ENCODE measurements at places on chromosomes 13 and 19. TPM values are rescaled to one million over a fixed set of nuclear protein-coding genes. Genes with fewer than 3 reads are reported as not detected.

Gene CYP2A7
- not detected for total RNA-seq

Gene FBXO27
- 1.8 TPM for total RNA-seq

Gene ZNF440
- 3.6 TPM for total RNA-seq

Gene TDRD3
- total RNA-seq = 13.5 TPM

Gene LGALS14
- total RNA-seq = 2.4 TPM

Gene RAB8A
- 95.2 TPM for total RNA-seq

Gene ZNF548
- 13.3 TPM for total RNA-seq

Gene BST2
- 121 TPM for total RNA-seq

Gene OR4F17
- total RNA-seq = not detected

Gene ZNF221
- total RNA-seq = 0.89 TPM

Gene STAP2
- 8.1 TPM for total RNA-seq

Gene ZNF723
- total RNA-seq = not detected

DNA sequence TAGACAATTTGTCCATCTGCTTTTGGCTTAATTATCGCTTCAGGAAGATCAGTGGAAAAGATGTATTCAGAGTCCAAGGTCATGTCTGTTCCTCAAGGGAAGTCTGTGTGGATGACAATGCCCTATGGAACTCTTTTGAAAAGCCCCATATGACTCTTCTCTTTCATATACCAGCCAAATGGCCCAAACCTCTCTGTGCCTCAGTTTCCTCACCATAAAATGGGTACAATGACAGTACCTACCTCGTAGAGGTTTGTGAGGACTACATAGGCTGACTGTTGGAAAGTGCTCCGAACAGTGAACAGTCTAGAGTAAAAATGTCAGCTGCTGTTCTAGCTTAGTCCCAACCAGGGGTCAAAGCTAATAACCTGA is 104.6 kb downstream of the COL4A2 start:
- DNase-seq = no peak

GRCh38 chr19:8484331-8484894 is 18.0 kb downstream of the PRAM1 start:
- no peak for DNase-seq

DNA sequence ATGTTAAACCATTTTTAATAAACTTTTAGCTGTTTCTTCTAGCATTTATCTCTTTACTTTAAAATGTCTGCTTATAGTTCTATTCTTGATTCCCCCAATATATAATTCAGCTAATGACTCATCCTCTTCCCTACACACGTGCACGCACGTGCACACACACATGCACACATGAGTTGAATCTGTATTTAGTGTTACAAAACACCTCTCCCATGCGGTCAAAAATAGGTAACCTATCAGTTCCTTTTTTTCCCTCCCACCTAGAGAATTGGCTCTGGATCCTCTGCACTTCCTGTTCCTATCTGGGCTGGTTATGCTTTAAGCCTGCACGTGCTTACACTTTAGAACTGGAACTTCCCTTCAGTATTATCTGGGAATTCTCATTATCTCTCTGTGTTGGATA is 144.1 kb downstream of the PAN3 start:
- no peak for DNase-seq

- DNase-seq = no peak
Observed at GRCh38 chr13:83883061-83883523, 818 bp upstream of the SLITRK1 start.

DNA sequence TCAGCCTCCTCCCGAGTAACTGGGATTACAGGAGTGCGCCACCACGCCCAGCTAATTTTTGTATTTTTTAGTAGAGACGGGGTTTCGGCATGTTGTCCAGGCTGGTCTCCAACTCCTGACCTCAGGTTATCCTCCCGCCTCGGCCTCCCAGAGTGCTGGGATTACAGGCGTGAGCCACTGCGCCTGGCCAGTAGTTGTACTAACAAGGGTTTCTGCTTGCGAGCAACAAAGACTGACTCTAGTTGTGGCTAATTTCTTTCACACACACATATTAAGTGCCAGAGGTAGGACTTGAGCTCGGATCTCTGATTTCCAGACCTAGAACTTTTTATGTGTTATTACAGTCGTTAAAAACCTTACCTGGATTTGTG is 635 bp upstream of the PCCA start:
- DNase-seq = no peak

DNA sequence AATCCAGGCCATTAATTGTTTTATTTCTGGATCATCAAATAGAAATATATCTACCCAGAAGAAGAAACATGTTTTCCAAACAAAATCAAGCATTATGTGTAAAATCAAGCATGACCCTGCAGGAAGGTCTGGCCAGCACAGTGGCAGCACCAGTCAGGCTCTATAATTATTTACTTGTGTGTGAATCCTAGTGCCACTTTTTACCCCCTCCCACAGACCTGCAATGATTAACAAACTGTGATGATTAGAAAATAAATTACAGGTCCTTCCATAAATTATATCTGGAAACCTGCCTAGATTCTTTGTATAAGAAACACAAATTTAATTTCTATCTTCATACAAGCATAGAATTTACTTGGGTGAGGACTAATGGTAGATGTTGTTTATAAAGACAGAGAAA is 186.1 kb downstream of the GPC6 start:
- no peak for DNase-seq

- DNase-seq = no peak
Observed at GRCh38 chr13:71593566-71593965, 273.4 kb downstream of the DACH1 start.

GRCh38 chr19:31301306-31301980 is 47.8 kb downstream of the TSHZ3 start:
- no peak for DNase-seq

DNA sequence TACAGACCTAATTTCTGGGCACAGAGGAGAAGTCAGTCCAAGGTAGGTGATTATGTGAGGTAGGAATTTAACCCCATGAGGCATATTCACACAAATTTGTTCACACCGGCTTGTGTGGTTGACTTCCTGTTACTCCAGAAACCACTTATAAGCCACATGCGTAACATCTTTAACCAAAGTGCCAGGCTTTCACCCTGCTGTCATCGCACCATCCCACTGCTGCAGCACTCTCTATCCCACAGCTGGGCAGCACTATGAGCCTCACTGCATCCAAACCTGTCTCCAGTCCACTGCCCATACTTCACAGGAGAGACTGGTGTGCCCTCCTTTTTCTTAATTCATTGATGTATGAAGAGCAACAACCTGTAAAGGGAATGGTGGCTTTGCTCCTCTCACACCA is 128.2 kb upstream of the ARGLU1 start:
- DNase-seq = no peak

GRCh38 chr13:27088619-27089018 is 83.0 kb downstream of the USP12 start:
- no peak for DNase-seq

DNA sequence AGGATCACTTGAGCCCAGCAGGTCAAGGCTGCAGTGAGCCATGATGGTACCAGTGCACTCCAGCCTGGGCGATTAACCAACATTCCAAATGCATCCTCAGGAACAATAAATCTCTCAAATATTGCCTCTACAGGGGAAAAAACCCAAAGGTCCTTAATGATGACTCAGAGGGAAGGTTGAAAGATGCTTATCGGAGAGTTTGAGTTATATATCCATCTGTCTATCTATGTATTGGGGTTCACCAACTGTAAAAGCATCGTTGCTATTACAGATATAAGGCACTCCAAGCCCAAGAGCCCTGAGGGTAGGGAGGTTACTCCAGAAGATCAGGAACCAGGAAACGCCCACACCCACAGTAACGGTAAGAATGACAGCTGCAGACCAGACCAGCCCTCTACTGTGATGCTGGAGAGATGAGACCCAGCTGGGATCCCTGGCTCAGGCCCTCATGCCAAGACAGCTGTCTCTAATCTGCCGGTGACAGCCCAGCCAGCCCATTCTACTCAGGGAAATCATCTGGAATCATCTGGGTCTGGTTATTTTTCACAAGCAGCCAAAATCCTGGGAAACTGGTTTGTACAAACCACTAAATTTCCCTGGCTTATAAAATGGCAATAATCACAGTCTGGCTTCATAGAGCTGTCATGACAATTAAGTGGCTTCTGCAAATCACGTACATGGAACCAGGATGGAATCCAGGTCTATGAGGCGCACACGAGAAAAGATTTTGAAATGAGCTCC is 23.8 kb downstream of the TEX101 start:
- peak; percentile 43 for DNase-seq

- no peak for DNase-seq
Observed at GRCh38 chr19:47309608-47310007, at the start of gene C5AR1. TSS of gene C5AR1 (plus strand) at chr19:47309861. CDS start at chr19:47309896, 35 bp downstream.

- no peak for DNase-seq
Observed at GRCh38 chr13:44051918-44052675, 172.4 kb downstream of the LACC1 start.

DNA sequence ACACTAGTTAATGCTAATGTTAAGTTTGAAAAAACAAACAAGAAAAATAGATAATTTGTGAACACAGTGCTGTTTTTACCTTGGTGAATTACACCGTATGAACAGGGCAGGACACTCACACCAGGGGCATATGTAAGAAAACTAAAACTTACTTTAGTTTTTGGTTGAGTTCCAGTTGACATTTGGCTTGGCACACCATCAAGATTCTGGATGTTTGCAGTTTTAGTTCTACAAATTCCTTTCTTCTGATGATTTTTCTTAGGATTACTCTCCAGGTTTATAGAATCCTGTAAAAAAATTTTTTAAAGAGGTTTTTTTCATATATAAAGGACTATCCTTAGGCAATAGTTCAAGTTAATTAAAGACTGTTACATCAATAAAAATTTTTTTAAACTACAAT is 238.5 kb upstream of the STARD13 start:
- DNase-seq = no peak

DNA sequence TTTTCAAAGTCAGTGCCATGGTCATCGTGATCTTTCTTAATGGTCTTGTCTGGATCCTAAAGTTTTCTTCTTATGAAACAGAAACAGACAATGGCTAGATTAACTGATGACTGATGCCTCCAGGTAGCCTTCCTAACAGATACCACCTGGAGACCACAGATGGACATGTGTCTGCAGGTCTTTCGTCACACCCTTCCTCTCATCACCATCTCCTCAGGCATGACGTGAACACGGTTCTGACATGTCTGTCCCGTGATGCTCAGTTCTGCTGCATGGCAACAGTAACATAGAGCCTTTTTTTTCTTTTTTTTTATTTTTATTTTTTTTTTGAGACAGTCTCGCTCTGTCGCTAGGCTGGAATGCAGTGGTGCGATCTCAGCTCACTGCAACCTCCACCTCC is 13.1 kb upstream of the LAMP1 start:
- no peak for DNase-seq

DNA sequence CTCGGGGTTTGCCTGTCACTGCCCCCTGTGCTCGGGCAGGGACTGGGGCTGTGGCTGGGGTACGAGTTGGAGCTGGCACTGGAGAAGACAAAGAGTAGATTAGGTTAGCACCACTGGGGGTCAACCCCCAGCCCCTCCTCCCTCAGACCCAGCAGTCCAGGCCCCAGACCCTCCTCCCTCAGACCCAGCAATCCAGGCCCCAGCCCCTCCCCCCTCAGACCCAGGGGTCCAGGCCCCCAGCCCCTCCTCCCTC is 19.1 kb downstream of the ZNF575 start:
- DNase-seq = no peak

DNA sequence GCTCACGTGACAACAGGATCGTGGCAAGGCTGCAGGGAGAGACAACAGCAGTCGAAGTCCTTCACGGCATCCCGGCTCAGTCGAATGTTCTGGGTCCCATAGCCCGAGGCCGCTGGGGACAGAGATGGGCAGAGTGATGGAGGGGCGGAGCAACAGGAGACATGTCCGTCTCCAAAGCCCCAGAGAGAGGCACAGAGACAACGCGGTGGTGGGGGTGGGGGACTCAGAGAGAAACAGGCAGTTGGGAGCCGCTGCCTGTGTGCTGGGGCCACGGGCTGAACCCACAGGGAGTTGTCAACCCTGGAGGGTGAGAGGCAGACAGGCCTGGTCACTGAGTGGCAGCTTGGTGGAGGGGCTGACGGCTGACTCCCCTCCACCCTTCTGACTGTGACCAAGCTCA is 20.4 kb downstream of the NOSIP start:
- peak; percentile 55 for DNase-seq

- no peak for DNase-seq
Observed at GRCh38 chr19:55175117-55175867, 4.8 kb downstream of the SYT5 start.

DNA sequence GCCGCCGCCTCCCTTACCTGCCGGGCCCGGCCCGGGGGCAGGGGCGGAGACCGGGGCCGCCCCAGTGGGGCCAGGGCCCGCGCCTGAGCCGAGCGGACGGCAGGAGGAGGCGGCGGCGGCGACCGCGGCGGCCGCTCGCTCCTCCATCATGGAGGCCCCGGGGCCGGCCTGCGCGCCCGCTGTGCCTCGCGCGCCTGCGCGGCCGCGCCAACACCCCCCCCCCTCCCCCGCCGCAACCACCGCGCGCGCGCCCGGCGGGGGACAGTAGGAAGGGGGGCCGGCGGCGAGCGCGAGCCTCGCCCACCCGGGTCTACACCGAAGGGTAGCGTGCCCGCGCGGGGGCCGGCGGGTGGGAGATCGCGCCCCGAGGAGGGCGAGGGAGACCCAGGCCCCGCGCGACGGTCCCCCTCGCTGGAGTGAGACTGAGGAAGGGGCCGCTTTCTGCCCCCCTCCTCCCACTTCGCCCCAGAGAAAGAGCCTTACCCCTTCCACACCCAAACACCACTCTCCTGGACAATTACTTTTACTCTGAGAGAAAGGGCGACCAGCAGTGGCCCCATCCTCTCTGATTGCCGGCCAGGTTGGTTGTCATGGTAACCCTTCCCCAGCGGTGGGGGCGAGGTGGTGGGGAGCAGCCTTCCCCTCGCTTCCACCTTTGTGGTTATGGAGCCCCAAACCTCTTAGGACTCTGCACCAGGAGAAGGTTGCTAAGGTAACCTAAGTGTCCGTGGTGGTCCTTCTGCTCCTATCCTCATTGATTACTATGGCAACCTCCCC is at the start of gene STRN4:
TSS of gene STRN4 (minus strand) at position 170 of the 777 bp plus-strand sequence. CDS start at position 150, 20 bp downstream.
- peak; percentile 47 for DNase-seq

DNA sequence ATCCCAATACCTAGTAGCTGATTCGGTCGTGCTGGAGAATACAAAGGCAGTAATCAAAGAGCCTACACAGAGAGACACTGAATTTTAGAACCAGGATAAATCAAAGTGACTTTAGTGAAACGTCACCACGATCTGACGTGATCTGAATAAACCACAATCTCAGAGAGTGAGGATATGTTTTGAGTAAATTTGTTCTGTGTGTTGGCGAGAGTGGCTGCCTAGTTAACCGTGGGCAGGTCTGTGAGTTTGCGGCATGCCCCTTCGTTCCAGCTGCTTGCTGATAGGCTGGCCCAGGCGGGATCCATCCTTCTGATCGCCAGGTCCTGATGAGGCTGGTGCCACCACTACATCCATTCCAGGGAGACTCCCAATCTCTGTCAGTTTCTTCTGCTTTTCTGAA is 40.4 kb downstream of the LRCH1 start:
- peak; percentile 79 for DNase-seq

DNA sequence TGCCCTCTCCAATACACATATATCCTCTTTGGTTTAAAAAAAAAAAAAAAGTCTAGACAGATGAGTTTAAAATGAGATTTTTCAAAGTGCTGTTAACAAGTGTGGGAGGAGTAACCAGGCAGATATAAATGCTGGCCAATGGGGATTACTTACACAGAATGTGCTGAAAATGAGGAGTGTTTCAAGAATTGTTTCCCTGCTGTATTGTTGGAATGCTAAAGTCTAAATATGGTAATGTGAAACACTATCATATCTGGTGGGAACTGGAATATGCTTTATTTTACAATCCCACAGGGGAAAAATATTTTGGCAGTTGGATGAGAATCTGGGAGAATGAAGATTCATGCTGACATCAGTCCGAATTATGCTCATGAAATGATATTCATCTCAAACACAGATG is 250.7 kb downstream of the DCT start:
- DNase-seq = no peak

GRCh38 chr13:109521719-109522118 is 264.7 kb downstream of the IRS2 start:
- DNase-seq = no peak

- no peak for DNase-seq
Observed at GRCh38 chr13:69755101-69755500, 352.5 kb upstream of the ATXN8OS start.

All from activated naive CD4-positive, alpha-beta T cell treated with anti-CD3 and anti-CD28 coated beads for 36 hours (primary cell).